Fibroblast of skin of right biceps (primary cell): ENCODE measurements at places on chromosomes 2 and 18.

- peak; percentile 74 for DNase-seq
Measured at GRCh38 chr2:85905187-85905666, 16.4 kb upstream of the ST3GAL5 start.

DNA sequence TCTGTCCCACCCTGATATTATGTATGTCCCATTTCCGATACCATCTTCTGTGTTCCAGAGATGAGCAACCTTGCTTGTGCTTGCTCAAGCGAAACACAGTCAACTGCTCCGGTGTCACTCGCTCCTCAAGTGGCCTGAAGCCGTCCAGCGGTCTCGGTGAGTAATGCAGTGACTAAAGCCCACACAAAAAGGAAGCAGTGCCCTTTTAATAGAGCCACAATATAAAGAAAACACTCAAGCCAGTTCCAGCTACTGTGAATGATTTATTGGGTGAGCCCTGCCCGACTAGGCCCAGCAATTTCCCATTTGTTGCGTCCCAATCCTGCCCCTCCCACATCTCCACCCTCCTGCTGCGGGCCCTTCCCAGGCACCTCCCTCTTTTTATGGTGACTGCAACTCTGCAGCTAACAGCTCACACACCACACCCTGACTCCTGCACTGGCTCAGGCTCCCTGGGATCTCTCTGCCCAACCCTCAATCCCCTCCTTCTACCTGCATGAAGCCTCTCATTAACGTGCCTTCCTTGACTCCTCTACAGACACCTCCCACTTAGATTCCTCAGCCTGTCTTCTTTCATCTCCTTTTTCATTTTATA is 44.2 kb upstream of the DSC1 start:
- DNase-seq = peak; percentile 1

DNA sequence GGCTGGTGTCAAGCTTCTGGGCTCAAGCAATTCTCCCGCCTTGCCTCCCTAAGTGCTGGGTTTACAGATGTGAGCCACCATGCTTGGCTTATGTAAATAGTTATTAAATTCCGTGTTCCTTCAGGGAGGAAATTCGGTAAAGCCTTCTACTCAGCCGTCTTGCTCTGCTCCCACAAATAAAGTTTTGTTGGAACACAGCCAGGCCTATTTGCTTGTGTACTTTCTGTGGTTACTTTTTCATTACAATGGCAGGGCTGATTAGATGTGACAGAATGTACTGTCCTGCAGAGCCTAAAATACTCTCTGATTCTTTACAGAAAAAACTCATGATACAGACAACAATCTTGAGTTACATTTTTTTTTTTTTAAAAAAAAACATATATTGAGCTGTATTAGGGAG is 68.8 kb upstream of the TACR1 start:
- DNase-seq = no peak

DNA sequence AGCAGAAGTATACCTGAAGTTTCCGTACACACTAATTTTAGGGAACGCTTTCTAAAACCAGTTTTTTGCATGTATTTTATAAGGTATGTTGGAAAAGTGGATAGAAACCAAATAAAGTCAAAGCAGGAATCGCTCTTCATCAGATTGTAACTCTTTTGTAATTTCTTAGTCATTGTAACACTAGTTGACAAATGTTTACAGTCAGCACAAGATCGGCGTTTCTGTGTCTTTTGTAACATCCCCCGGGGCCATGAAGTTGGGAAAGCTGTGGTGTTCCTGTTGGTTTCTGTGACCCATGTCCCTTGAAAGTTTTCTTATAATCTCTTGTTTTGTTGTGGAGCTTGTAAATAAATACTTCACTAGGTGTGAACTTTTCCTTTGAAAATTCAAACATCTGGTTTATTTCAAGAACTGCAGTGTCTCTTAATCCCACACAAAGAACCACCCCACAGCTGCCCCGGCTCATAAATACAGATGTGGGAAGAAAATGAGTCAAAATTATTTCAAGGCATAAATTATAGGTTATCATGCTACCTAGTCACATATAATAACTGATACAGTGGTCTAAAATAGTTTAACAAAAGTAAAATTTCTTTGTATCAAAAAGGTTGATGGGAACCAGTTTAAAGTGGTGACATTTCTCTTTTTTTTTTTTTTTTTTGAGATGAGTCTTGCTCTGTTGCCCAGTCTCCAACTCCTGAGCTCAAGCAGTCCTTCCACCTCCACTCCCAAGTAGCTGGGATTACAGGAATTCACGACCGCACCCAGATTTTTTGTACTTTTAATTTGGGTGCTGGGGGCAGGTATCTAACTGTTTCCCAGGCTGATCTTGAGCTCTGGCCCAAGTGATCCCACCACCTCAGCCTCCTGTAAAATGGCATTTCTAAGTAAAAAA is 751 bp upstream of the NMI start:
- peak; percentile 39 for DNase-seq

DNA sequence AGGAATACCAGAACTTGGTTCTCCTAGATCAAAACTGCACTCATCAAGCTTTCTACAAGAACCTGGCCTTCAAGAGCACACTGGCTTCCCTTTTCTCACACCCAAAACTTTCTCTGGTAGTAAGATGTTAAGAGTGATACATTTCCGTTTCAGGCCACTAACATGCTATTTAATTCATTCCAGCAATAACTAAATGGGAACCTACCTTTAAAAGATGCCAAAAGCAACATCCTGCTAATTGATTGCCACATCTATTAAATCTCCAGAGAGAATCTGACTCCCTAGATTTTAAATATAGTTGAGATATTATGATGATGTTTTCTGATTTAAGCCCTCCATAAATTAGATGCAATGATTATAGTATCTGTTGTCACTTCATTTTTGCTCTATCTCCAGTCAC is 71.6 kb downstream of the KCTD18 start:
- peak; percentile 15 for DNase-seq

GRCh38 chr2:79437433-79438267 is 75.2 kb upstream of the CTNNA2 start:
- DNase-seq = no peak

DNA sequence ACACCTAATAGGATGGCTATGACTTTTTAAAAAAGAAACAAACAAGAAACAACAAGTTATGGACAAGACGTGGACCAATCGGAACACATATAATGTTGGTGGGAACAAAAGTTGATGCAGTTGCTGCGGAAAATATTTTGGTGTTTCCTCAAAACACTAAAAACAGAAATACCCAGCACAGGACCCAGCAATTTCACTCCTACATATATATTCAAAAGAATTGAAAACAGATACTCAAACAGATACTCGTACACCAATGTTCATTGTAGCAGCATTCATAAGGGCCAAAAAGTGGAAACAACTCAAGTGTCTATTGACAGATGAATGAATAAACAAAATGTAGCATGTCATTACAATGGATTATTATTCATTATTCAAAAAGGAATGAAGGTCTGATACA is 12.1 kb downstream of the CCDC141 start:
- no peak for DNase-seq

GRCh38 chr18:59646228-59646962 is 50.8 kb downstream of the CCBE1 start:
- no peak for DNase-seq

DNA sequence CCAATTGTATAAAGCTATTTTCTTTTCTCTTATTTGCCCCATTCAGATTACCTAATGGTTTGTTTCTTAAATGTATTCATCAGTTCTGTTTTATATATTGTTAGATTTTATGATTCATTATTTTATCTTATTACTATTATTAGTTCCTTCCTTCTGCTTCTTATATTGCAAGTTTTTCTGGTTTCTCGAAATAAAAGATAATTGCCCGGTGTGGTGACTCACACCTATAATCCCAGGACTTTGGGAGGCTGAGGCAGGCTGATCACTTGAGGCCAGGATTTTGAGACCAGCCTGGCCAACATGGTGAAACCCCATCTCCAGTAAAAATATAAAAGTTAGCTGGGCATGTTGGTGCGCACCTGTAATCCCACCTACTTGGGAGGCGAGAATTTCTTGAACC is 37.8 kb downstream of the ANTXR1 start:
- DNase-seq = no peak

GRCh38 chr2:20050104-20050645 is 1.3 kb downstream of the LAPTM4A start:
- DNase-seq = peak; percentile 74

DNA sequence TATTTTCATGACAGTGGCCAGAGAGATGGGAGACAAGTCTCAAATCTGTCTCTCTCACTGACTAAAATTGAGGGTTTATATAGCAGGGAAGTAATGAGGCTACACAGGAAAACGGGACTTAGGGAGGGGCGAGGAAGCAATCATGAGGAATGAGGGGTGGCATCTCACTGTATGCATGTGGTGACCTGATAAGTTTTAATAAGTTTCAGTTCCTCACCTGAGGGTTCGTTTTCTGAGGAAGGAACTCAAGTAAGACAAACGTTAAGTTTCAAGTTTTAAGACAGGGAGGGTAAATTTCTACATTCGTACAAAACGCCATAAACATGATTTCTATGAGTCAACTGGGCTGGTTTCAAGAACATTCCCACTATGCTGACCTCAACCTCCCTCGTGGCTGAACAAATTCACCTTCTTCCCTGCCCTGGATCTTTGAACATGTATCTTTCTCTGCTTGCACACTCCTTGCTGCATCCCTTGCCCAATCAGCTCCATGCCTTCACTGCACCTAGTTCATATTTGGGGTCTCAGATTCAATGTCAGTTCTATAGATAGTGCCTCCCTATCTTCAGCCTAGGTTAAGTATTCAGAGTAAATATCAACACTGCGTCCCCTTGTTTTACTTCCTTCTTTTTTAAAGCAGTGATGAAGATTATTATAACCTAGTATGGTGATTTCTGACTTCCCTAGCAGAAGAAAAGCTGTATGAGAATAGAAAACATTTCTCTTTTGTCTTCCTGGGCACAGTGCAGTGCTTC is 53.3 kb upstream of the CNTNAP5 start:
- no peak for DNase-seq

GRCh38 chr2:101251844-101252407 is 760 bp upstream of the CNOT11 start:
- DNase-seq = no peak

- DNase-seq = no peak
Measured at GRCh38 chr2:114001937-114002336, 112.0 kb downstream of the ACTR3 start.

DNA sequence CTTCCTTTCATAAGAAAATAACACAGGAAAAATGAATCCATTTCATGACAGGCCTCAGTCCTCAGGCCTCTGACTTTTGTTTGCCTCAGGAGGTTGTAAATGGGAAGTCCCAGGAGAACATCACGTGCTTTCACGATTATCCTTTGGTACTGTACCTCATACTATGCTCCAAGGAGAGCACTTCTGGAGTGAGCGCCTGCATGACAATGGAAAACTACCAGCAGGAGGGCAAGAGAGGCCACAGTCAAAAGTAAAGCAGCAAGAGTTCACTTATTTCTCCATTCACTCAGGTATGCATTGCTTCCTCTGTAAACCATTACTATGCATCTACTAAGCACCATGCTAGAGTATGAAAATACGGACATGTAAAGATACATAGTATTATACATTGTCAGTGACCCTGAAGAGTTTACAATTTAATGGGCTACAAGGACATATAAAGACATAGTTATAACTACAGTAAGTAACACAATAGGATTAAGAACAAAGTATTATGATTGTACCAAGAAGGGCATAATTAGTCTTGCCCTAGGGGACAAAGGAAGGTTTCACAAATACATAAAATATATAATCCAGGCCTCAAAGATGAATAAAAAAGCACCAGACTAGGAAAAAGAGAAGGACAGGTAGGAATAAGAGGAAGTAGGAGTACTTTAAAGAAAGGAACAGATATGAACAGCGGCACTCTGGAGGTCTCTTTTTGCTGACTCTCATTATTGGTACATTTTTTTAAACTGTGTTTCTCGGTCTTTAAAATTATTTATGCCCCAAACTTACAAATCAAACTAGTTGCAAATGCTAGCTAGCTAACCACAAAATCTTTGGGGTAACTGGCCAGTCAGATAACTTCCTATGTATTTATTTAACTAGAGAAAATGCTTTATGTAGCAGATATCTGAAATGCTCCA is 806.7 kb downstream of the NRXN1 start:
- DNase-seq = no peak

GRCh38 chr2:183207110-183207509 is 82.9 kb downstream of the NUP35 start:
- peak; percentile 63 for DNase-seq

DNA sequence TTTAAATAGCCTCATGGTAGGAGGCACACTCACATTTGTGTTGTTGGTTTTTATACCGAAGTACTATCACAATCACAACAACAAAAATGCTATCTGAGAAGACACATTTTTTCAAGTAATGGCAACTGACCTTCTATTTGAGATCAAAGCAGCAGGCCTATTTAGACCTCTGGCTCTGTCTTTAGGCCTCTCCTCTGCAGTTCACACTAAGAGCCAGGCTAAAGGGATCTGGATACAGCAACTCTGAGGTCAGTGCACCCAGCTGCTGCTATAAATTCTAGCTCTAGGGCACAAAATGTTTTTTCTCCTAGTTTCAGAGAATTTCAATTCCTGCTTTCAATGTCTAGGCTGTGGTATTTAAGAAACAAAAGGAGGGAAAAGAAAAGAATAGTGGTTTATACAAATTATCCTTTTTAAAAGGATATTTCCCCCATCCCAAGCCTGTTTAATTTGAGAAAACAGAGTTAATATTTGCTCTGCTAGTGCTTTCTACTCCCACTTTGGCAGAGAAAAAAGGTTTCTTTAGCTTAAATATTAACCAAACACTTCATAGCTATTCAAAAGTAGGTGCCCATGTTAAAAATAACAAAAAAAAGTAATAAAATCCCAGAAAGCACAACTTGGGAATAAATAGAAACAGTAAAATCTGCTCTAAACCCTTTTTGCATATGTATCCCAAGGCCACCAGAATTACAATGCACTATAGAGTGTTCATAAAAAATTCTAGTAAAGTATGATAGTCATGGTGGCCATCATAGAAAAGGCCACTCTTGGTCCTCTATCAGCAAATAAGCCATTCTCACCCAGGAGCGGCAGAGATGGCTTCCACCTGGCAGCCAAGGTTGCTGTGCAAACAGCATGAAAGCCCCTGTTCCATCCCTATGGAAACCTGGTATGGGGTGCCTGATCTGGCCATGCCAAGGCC is 293.6 kb upstream of the SESTD1 start:
- no peak for DNase-seq

GRCh38 chr2:16246911-16247310 is 306.6 kb downstream of the MYCN start:
- no peak for DNase-seq

- peak; percentile 25 for DNase-seq
Measured at GRCh38 chr2:187453078-187453641, 5.1 kb upstream of the CALCRL start.

GRCh38 chr2:156405586-156405985 is 30.6 kb upstream of the GPD2 start:
- DNase-seq = peak; percentile 5

GRCh38 chr18:28088477-28088876 is 88.5 kb downstream of the CDH2 start:
- DNase-seq = no peak

GRCh38 chr2:191100216-191100615 is 50.6 kb downstream of the STAT4 start:
- no peak for DNase-seq

GRCh38 chr2:180324182-180324581 is 317.1 kb upstream of the CWC22 start:
- no peak for DNase-seq

- no peak for DNase-seq
Measured at GRCh38 chr2:175282886-175283285, 101.4 kb upstream of the ATP5MC3 start.
